Body of pancreas (tissue), 4 donors: ENCODE measurements at places on chromosomes 6 and 20. TPM values are rescaled to one million over a fixed set of nuclear protein-coding genes. Genes with fewer than 3 reads are reported as not detected.

Gene ALDH8A1
- 0.66 TPM for total RNA-seq

Gene GJA10
- total RNA-seq = not detected

Gene POM121L2
- total RNA-seq = not detected

Gene RIN2
- total RNA-seq = 20.4 TPM

Gene TAAR8
- total RNA-seq = not detected

Gene DSP
- 85.0 TPM for total RNA-seq

Gene NOTCH4
- total RNA-seq = 10.6 TPM

Gene SMOC2
- 22.7 TPM for total RNA-seq

Gene ADGRF1
- 0.52 TPM for total RNA-seq

Gene AIF1
- total RNA-seq = 2.3 TPM

Gene LPIN3
- 50.1 TPM for total RNA-seq

Gene DEF6
- 23.3 TPM for total RNA-seq

Gene FNDC1
- 0.52 TPM for total RNA-seq

Gene SDHAF4
- total RNA-seq = 7.3 TPM

Gene PHACTR3
- total RNA-seq = 0.66 TPM

Gene FABP7
- total RNA-seq = not detected

Gene IPCEF1
- 5.7 TPM for total RNA-seq

Gene ZKSCAN8
- total RNA-seq = 12.5 TPM

Gene RNF39
- 1.6 TPM for total RNA-seq
